Activated CD4-positive, alpha-beta T cell treated with anti-CD3 and anti-CD28 coated beads for 4 hours (primary cell): ENCODE measurements at places on chromosomes 2 and 18.

- no peak for DNase-seq
Measured at GRCh38 chr2:107534926-107535325, 291.8 kb upstream of the RGPD4 start.

- DNase-seq = no peak
Measured at GRCh38 chr2:238720232-238720672, 127.6 kb upstream of the TWIST2 start.

- peak; percentile 10 for DNase-seq
Measured at GRCh38 chr2:165293440-165294420, 54.5 kb downstream of the SCN2A start.

DNA sequence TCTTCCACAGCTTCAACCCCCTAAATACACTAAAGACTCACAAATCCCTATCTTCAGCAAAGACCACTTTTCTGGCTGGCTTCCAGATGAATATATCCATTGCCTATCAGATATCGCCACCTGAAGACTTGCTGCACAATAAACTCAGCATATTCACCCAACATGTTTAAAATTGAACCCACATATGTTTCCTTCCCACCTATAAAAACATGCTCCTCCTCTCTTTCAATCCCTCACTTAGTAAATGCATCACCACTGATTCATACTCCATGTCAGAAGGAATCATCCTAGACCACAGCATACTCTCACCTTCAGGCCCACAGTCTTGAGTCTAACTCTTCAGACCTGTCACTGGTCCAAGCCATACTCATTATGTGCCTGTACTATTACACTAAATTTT, 5.3 kb downstream of the SPC25 start:
- no peak for DNase-seq

- DNase-seq = no peak
Measured at GRCh38 chr2:128282976-128283810, 35.5 kb downstream of the HS6ST1 start.

DNA sequence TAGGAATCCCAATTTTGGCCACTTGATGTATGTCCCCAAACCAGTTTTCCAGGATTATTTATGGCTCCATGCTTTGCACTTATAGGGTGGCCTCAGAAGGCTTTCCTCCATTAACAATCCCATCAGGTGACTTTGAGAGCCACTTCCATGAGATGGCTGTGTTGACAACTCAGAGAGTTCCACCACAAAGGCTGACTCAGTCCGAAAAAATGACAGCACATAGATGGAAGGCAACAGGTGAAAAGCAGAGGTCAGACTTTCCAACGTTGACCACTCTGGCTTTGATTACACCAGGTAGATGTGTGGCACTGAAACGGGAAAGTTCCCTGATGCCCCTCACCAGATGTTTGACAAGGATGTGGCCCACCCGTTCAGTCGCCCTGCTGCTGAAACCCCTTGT, 431.4 kb upstream of the TNP1 start:
- DNase-seq = no peak

GRCh38 chr18:3466045-3466444, 16.1 kb downstream of the TGIF1 start:
- DNase-seq = no peak

DNA sequence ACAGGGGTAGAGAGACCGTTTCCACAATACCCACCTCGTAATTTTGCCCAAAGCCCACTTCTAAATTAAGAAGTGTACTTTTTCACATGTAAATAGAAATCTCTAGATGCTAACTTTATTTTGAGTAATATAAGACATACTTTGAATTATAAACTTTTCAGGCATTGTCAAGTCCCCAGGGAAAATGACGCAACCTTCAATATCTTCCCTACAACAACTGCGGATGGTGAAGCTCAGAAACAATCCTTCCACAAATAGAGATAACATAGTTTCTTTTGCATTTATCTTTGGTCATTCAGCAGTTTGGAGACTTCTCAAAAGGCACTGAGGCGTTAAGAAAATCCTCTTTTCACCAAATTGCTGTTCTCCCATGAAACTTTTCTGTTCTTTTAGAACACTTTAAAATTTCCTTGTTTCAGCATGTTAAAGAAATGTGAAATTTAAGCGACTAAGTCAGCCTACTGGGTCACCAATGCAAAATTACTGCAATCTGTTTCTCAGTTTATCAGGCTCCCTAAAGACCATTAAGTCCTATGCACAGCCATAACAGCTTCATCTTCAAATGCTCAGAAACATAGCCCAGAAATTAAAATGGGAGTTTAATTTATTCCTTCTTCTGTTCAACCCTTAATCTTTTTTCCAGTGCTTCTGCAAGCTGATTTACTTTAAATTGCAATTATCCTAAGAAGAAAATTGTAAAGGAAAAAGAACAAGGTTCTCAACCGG, 118.3 kb upstream of the DNAJC10 start:
- no peak for DNase-seq

DNA sequence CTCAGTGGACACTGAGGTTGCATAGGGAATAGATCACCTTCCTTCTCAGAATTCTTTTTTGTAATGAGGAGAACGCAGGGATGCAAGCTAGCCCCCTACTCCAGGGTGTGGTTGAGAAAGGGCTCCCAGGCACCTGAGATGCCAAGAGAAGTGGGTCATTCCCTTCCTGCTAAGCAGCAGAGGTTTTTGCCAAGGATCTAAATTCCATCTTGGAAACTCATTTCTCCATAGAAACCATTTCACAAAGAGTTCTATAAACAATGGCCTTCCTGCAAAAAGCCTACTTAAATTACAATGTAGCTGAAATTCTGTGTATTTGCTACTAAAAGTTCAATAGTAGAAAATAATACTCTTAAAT, 3.7 kb upstream of the PPP3R1 start:
- DNase-seq = no peak

- DNase-seq = no peak
Measured at GRCh38 chr18:42486271-42486670, 531.2 kb downstream of the PIK3C3 start.

DNA sequence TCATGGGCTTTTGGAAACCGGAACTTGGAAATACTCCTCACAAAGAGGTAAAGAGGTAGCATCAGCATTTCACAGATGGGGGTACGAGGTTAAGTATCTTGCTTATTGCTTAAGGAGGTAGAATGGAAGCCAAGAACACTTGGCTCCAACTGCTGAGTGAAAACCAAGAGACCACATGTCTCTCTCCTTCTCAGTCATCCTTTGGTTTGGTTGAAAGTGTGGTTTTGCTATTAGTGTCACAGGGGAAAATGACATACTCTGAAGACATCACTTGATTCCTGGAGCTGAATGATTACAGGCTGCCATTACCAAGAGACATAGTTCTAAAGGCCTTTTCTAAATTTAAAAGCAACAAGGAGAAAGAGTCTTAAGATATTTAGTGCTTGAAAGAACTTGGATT, 41.5 kb downstream of the ANTXR1 start:
- no peak for DNase-seq

- no peak for DNase-seq
Measured at GRCh38 chr2:218890369-218890768, 9.7 kb downstream of the WNT10A start.

DNA sequence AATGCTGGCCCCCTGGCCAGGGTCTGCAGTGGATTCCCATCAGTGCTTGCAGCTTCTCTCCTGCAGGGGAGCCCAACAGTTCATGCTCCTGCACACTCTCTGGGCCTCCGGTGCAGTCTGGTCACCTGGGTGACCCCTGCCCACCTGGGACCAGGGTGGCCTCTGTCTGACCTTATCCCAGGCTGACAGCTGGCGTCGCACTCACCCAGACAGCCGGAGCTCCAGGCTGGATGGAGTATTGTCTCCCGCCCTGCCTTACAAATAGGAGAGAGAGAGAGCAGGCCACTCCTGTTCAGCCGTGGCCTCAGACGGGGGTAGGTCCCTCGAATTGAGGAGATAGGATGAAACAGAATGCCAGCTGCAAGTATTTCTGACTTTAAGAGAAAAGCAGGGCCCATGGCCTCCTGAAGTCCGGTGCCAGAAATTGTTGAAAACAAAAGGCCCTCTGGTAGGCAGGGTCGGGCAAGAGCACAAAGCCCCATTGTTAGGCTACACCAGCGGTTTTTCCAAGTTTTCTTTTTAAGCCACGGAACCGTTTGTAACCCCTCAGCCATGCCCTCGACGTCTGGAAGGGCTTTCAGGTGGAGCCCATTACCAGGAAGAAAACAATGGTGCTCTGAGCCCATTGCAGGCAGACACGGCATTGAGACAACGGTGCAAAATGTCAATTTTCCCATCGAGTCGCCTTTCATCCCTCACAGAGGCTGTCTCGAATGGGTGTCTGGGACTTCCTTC, 258.4 kb downstream of the BCL11A start:
- DNase-seq = no peak

DNA sequence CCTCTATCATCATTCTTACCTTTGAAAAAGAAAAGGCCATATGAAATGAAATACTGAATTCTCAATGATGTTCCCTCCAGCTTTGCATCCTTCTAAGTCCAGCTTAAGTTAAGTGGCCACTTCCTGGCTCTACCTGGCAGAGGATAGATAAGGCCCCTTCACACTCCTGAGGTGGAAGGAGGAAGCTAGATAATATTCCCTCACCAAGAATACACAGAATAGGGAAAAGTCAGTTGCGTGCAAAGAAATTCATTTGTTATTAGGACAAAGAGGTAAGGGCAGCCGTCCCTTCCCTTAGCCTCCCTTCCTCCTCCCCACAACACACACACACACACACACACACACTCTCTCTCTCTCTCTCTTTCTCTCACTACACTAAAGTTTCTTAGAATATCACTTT, 37.5 kb downstream of the OLA1 start:
- DNase-seq = no peak

- DNase-seq = peak; percentile 5
Measured at GRCh38 chr2:88671786-88672427, 19.6 kb upstream of the RPIA start.

GRCh38 chr18:48136051-48136826, 205.8 kb upstream of the SMAD2 start:
- no peak for DNase-seq

DNA sequence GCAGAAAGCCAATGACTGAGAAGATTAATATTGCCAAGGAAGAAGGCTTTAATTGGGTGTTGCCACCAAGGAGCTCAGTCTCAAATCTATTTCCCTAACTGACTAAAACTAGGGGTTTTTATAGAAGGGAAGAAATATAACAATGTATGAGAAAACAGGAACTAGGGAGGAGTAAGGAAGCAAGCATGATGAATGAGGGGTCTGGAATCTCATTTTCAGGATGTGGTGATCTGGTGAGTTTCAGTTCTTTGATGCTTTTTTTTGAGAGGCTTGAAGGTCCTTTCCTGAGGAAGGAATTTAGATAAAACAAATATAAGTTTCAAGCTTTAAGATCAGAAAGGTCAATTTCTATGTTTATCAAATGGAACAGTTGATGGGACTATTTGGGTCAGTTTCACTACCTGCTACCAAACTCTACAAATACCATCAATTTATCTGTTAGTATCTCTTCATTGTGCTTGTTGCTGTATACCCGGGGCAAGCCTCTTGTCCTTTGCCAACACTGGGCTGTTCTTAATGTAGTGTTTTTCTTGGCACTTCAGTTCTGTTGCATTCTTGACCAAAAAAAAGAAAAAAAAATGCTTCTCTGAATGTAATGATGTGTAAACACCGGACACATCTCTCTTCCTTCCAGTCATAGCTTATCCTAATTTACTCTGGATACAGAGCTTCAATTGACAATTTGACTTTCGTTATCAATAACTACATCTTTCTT, 357.0 kb downstream of the GALNT13 start:
- DNase-seq = no peak

DNA sequence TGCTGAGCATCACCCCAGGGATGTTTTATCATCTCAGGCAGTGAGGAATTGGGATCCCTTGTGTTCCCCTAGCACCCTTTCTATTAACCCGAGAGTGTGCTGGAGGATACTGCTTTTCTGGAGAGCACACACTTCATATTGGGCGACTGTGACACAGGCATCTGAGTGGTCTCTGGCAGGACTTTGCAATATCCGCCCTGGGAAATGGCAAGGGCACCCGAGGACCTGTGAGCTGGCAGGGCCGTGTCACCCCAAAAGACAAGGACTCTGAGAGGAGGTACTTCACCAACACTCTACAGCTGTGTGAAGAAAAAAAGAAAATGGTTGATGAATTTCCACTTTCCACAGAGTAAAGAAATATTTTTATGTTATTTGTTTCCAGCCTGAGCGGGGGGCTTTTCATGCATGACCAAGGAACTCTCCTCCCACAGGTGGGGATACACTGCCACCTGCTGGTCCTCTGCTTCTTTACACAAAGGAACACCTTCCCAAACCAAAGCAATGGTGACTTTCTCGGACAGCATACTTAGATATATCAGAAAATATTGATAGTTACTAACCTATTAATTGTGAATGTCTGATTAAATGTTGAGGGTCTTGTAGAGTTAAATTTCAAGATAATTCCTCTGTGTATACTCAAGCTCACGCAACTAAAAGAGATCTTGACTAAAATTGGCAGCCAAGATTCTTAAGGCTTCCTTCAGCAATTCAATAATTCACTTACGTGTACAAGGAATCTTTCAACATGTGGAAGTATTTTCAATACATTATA, 45.9 kb upstream of the REG3G start:
- no peak for DNase-seq

- no peak for DNase-seq
Measured at GRCh38 chr2:232897598-232898408, 27.7 kb downstream of the SNORC start.

GRCh38 chr18:61034580-61034979, 298.6 kb upstream of the CDH20 start:
- DNase-seq = no peak

- no peak for DNase-seq
Measured at GRCh38 chr2:95007822-95008221, 17.7 kb upstream of the MAL start.
